ENCODE measurements at places on chromosomes 2 and 18.

- DNase-seq = no peak
These were observed 111.6 kb upstream of the LMAN1 start for GRCh38 chr18:59470561-59471121.

- DNase-seq = peak; percentile 24
These were observed 41.6 kb downstream of the LRRC30 start for GRCh38 chr18:7272311-7273049.

DNA sequence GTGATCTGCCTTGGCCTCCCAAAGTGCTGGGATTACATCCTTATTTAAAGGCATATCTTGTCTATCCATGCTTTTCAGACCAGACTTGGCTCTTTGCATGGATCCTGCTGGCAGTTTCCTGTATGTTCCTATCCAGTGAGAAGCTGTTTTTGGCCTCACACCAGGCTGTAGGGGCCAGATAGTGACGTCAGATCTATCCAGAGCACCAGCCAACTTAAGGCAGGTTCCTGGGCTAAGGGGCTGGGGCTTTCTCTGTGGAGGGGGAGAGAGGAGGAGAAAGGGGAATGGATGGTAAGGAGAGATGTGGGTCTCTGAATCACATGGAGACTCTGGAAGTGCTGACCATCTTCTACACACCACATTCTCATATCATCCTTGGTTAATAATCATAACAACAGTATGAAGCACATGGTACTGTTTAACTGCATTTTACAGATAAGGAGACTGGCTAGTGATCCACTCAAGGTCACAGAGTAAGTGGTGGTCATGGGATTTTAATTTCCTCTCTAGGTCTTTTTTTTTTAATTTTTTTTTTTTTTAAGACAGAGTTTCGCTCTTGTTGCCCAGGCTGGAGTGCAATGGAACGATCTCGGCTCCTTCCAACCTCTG, 2.0 kb upstream of the FAM117B start:
- no peak for DNase-seq

DNA sequence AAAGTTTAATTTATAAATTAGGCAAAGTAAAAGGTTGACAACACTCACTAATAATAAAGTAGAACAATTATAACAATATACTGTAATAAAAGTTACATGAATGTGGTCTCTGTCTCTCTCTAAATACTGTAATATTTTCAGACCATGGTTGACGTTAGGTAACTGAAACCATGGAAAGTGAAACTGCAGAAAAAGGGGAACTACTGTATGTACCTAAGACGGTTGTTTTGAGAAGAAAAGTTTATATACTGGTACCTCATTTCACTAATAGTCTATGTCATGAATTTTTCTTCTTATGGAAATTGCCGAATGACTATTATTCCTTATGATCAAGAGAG, 166.7 kb upstream of the ZNF521 start:
- DNase-seq = no peak

DNA sequence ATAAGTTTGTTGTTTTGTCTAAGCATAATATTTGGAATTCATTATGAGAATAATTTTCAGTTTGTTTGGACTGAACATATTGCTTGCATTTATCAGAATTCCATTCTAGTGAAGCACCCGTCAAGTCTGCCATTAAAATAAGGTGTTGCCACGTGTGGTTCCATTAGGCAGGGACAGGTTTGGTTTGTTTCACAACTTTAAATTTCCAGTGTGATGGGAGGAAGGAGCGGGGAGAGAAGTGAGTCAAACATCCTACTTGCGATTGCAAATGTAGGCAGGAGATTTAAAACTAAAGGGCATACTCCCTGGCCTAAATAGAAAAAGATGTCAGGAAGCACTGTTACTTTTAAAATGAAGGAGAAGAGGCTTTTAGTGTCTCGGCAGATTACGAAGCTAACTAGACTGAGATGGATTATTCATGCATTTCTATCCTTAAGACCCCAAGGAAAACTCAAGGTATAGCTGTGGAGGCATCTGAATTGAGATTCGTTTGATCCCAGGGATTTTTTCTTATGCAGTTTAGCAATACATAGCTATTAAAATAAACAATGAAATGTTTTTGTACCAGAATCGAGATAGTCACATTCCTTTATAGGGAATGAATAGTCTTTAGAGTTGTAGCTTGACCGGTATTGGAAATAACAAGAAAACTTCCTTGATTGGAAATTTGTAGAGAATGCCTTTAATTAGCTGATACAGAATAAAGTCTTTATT, 19.8 kb downstream of the GRHL1 start:
- no peak for DNase-seq
